ENCODE measurements at places on chromosomes 16 and 17.

GRCh38 chr16:22816475-22816874 lies 2.5 kb downstream of the HS3ST2 start:
- no peak overlapping the region for H3K4me3 ChIP-seq
- H3K27me3 ChIP-seq = no peaks in the 10 kb centered on the region
- no peak overlapping the region for H3K27ac ChIP-seq
- no peak for DNase-seq
- H3K4me1 ChIP-seq = peaks cover 23% of the 10 kb centered on the region
- no peaks in the 10 kb centered on the region for H3K36me3 ChIP-seq

DNA sequence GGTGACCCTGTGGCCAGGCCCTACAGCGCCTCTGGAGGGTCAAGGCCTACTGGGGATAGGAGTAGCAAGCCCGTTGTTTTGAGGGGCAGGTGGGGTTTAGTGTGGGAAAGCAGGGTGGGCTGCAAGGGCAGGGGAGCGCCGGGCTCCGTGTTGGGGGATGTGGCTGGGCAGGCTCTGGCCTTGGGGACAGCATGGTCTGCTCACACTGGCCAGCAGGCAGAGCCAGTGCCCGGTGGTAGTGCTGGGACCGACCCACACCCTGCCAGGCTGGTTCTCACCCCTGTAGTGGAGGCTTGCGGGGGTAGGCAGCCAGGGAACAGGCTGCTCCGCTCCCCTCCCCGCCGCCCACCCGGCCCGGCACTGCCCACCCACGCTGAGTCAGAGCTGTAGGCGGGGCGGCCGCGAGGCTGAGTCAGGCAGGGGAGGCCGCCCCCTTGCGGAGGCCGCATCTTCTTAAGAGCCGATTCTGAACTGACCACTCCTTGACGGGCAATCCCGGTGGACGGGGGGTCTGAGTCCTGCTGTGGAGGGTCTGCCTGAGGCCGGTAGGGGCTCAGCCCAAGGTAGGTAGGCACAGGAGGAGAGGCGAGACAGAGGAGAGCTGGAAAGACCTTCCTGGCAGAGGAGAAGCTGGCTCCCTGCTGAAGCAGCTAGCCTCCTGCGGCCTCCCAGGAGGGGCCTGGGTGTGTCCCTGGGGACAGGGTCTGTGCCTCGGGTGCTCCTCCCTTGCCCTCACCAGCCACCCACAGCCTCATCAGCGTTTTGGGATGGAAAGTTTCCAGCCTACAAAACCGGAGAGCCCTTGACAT lies 62.4 kb downstream of the BAIAP2 start:
- H3K4me1 ChIP-seq = peaks cover 35% of the 10 kb centered on the region
- H3K36me3 ChIP-seq = peaks cover 19% of the 10 kb centered on the region
- peak; percentile 95 for DNase-seq
- H3K4me3 ChIP-seq = peak overlapping the region; percentile 30
- no peaks in the 10 kb centered on the region for H3K27me3 ChIP-seq

GRCh38 chr17:19017804-19018599 lies 13.4 kb upstream of the FAM83G start:
- DNase-seq = no peak
- no peak overlapping the region for H3K27ac ChIP-seq
- H3K4me3 ChIP-seq = no peak overlapping the region
- H3K36me3 ChIP-seq = no peaks in the 10 kb centered on the region

GRCh38 chr17:21687136-21687953 lies 5.0 kb upstream of the KCNJ18 start:
- H3K27me3 ChIP-seq = no peaks in the 10 kb centered on the region
- DNase-seq = no peak
- no peaks in the 10 kb centered on the region for H3K36me3 ChIP-seq
- H3K27ac ChIP-seq = no peak overlapping the region

DNA sequence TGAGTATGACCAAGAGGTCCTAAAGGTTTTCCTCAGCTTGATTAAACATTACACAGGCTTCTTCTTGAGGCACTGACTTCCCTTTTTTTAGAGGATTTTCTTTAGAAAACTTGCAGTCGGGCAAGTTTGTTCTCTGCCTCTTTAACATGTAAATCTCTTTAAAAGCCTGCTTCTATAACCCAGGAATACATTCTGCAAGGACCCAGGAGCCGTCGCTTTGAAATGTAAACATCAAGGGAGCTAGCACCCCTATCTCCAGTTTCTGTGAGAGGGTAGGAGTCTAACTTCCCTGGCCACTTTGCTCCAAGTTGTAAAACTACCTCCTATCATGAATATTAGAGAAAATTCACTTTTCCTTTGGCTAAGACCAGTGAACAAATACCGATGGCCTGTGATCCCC lies 201.5 kb upstream of the CPHXL start:
- no peak overlapping the region for H3K27ac ChIP-seq
- no peaks in the 10 kb centered on the region for H3K36me3 ChIP-seq
- H3K4me3 ChIP-seq = no peak overlapping the region
- no peaks in the 10 kb centered on the region for H3K4me1 ChIP-seq

- no peak overlapping the region for H3K27ac ChIP-seq
- H3K4me1 ChIP-seq = no peaks in the 10 kb centered on the region
- H3K27me3 ChIP-seq = no peaks in the 10 kb centered on the region
- no peak for DNase-seq
These were observed 158.5 kb downstream of the PPM1E start for GRCh38 chr17:58913971-58914769.

- no peaks in the 10 kb centered on the region for H3K27me3 ChIP-seq
- no peak overlapping the region for H3K4me3 ChIP-seq
- H3K36me3 ChIP-seq = peaks cover 35% of the 10 kb centered on the region
- no peak overlapping the region for H3K27ac ChIP-seq
- no peak for DNase-seq
- H3K4me1 ChIP-seq = no peaks in the 10 kb centered on the region
These were observed 45.0 kb downstream of the NT5M start for GRCh38 chr17:17347956-17348871.

GRCh38 chr16:19304750-19305149 lies 19.2 kb downstream of the CLEC19A start:
- H3K27me3 ChIP-seq = peaks cover 7% of the 10 kb centered on the region
- no peak overlapping the region for H3K4me3 ChIP-seq
- H3K36me3 ChIP-seq = no peaks in the 10 kb centered on the region
- H3K27ac ChIP-seq = no peak overlapping the region

- no peak overlapping the region for H3K27ac ChIP-seq
- no peaks in the 10 kb centered on the region for H3K27me3 ChIP-seq
- H3K4me1 ChIP-seq = peaks cover 29% of the 10 kb centered on the region
- no peak overlapping the region for H3K4me3 ChIP-seq
These were observed 1.1 kb upstream of the PRPSAP1 start for GRCh38 chr17:76354747-76355310.

DNA sequence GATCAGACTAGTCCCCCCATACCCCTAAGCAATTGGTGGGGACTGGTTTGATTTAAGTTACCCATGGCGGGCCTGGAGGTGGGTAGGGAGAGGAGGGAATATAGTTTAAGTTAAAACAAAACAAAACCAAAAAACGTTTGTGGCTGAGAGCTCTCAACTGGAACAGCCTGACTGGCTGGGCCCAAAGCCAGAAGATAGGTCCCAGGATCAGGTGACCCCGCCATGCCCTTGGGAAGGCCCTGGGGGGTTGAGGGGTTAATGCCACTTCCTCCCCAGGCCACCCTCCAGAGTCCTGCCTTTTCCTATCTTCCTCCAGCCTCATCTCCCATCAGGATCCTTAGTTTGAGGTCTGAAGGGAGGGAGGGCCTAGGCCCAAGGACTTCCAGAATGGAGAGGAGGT lies 82.3 kb upstream of the LHX1 start:
- no peak for DNase-seq
- H3K4me1 ChIP-seq = no peaks in the 10 kb centered on the region
- H3K27me3 ChIP-seq = no peaks in the 10 kb centered on the region
- no peaks in the 10 kb centered on the region for H3K36me3 ChIP-seq

GRCh38 chr17:38339891-38340290 lies 3.9 kb downstream of the GPR179 start:
- H3K4me1 ChIP-seq = peaks cover 9% of the 10 kb centered on the region
- no peak overlapping the region for H3K4me3 ChIP-seq
- H3K36me3 ChIP-seq = no peaks in the 10 kb centered on the region
- DNase-seq = no peak
- no peaks in the 10 kb centered on the region for H3K27me3 ChIP-seq
- no peak overlapping the region for H3K27ac ChIP-seq

- DNase-seq = no peak
- no peaks in the 10 kb centered on the region for H3K27me3 ChIP-seq
- H3K4me3 ChIP-seq = peak overlapping the region; percentile 29
- peak overlapping the region; percentile 64 for H3K27ac ChIP-seq
- peaks cover 1% of the 10 kb centered on the region for H3K36me3 ChIP-seq
These were observed 103.4 kb downstream of the ZNF778 start for GRCh38 chr16:89320782-89321501.

GRCh38 chr16:67444259-67445125 lies 13.6 kb downstream of the HSD11B2 start:
- no peak overlapping the region for H3K4me3 ChIP-seq
- peaks cover 81% of the 10 kb centered on the region for H3K4me1 ChIP-seq
- DNase-seq = no peak
- no peaks in the 10 kb centered on the region for H3K27me3 ChIP-seq

GRCh38 chr17:57875290-57876022 lies 25.6 kb upstream of the MRPS23 start:
- H3K4me1 ChIP-seq = peaks cover 98% of the 10 kb centered on the region
- DNase-seq = no peak
- H3K4me3 ChIP-seq = peak overlapping the region; percentile 44
- peak overlapping the region; percentile 95 for H3K27ac ChIP-seq

GRCh38 chr16:63980763-63981162 lies 1141.1 kb downstream of the CDH11 start:
- H3K36me3 ChIP-seq = no peaks in the 10 kb centered on the region
- no peak overlapping the region for H3K4me3 ChIP-seq
- no peaks in the 10 kb centered on the region for H3K4me1 ChIP-seq
- H3K27me3 ChIP-seq = no peaks in the 10 kb centered on the region
- no peak for DNase-seq

DNA sequence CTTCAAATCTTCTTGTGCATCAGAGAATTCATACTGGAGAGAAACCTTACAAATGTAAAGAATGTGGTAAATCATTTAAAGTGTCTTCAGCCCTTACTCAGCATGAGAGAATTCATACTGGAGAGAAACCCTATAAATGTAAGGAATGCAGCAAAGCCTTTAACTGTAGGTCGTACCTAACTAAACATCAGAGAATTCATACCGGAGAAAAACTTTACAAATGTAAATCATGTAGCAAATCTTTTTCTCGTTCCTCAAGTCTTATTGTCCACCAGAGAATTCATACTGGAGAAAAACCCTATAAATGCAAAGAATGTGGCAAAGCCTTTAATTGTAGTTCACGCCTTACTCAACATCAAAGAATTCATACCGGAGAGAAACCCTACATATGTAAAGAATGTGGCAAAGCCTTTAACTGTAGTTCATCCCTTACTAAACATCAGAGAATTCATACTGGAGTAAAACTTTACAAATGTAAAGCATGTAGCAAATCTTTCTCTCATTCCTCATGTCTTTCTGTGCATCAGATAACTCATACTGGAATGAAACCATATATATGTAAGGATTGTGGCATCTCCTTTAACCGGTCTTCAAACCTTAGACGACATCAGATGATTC lies 118.5 kb upstream of the ZNF267 start:
- no peak for DNase-seq
- H3K36me3 ChIP-seq = peaks cover 61% of the 10 kb centered on the region
- H3K4me3 ChIP-seq = no peak overlapping the region
- no peaks in the 10 kb centered on the region for H3K4me1 ChIP-seq

GRCh38 chr16:67150833-67151396 lies at the start of gene B3GNT9:
B3GNT9 (minus strand) TSS chr16:67150998; CDS start chr16:67150485, 513 bp downstream.
- H3K4me1 ChIP-seq = peaks cover 49% of the 10 kb centered on the region
- no peak for DNase-seq
- peak within 1 kb of the TSS; percentile 79 for H3K4me3 ChIP-seq
- no peaks in the 10 kb centered on the region for H3K27me3 ChIP-seq
- peak within 1 kb of the TSS; percentile 95 for H3K27ac ChIP-seq
- H3K36me3 ChIP-seq = peaks cover 40% of the 10 kb centered on the region

GRCh38 chr16:69724414-69724873 lies 1.9 kb downstream of the NQO1 start:
- no peaks in the 10 kb centered on the region for H3K27me3 ChIP-seq
- H3K4me3 ChIP-seq = no peak overlapping the region
- no peaks in the 10 kb centered on the region for H3K36me3 ChIP-seq

DNA sequence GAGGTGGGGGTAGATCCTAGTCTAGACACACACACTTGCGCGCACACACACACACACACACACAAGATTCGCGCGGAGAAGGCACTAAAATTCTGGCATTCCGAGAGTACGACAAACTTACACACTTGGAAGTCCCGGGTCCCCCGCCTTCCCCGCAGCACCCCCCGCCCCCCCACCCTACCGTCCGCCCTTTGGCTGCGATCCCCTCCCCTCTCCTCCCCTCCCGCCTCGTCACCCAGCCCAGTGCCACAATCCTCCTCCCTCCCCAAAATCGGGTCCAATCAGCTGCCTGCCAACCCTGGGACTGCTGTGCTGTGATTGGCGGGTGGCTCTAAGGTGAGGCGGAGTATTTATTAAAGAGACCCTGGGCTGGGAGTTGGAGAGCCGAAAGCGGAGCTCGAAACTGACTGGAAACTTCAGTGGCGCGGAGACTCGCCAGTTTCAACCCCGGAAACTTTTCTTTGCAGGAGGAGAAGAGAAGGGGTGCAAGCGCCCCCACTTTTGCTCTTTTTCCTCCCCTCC lies at the start of gene SOX9:
SOX9 (plus strand) TSS at position 379 of the 522 bp plus-strand sequence. CDS start 372 bp downstream, outside the sequence.
- DNase-seq = no peak
- H3K27ac ChIP-seq = peak within 1 kb of the TSS; percentile 42
- peaks cover 71% of the 10 kb centered on the region for H3K27me3 ChIP-seq
- no peaks in the 10 kb centered on the region for H3K36me3 ChIP-seq
- H3K4me3 ChIP-seq = peak within 1 kb of the TSS; percentile 49
- peaks cover 25% of the 10 kb centered on the region for H3K4me1 ChIP-seq
